GM10248 (cell line): ENCODE measurements at places on chromosomes 7 and 10.

GRCh38 chr7:1864161-1864940, 194.3 kb downstream of the ELFN1 start:
- no peak for DNase-seq

GRCh38 chr7:44223362-44224079, 22.7 kb downstream of the YKT6 start:
- DNase-seq = no peak

DNA sequence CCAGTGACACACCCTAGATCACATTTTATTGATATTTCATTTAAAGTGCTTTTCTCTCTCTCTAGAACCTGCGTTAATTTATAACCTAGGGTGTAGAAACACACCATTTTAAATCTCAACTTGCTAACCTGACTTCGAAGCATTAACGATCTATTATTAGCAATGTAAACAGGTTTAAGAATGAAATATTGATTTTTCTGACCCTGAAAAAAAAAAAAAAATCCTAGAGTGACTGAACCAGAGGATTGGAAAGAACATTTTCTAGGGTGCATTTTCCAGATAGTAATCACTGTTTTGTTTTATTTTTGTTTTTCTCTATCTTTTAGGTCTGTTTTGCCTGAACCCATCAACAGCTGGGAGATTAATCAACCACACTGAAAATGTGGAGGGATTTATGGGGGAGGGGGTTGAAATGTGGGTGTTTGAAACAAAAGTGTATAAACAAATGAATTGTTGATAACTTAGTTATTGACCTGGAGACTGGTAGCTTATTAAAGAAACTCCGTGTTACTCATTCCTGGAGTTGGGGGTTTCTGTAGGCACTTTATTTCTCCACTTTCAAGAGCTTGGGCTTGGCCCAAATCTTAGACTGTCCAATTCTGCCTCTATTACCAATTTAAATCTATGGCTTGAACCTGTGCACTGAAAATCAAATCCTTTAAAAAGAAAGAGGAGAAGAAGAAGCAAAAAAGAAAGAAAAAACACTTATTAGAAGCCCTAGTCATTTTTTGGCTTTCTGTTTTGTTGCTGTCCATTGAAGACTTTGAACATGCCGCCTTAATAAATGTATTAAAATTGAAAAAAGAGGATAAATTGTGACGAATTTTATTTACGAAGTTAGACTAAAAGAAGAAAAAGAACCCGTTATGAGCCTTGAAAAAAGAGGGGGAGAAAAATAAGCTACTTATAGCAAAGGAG, 2.8 kb downstream of the HOXA2 start:
- DNase-seq = no peak

GRCh38 chr7:22867003-22867402, 44.4 kb upstream of the TOMM7 start:
- no peak for DNase-seq

GRCh38 chr10:16904049-16904448, 86.8 kb upstream of the RSU1 start:
- no peak for DNase-seq

- DNase-seq = no peak
Observed at GRCh38 chr7:106813705-106814305, 51.3 kb upstream of the PIK3CG start.

DNA sequence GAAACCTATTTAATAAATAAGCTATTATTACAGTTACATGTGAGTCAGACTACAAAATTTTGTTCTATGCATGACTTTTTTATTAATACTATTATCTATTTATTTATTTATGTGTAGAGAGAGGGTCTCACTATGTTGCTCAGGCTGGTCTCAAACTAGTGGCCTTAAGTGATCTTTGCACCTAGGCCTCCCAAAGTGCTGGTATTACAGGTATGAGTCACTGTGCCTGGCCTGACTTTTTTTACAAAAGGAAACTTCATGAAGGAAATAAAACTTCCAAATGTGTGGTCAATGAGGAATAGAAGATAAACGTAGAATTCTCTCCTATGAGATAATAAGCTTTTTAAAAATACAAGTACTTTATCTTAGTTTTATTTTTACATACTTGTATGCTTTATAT, 19.0 kb downstream of the COL28A1 start:
- no peak for DNase-seq

DNA sequence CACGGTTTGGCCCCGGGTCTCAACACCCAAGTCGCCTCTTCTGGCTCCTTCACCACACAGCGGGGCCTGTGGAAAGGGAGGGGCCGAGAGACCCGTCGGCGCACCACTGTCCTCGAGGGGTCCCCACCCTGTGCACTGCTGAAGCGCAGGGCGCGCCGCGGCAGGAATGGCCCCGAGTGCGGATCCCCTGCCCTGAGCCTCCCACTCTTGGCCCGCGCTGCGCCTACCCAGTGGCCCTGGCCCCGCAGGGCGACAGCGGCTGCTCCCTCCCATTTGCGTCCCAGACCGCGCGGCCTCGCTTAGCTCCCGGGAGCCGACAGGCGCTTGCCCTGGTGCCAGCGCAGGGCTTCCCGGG, 2.1 kb upstream of the SFMBT2 start:
- no peak for DNase-seq

DNA sequence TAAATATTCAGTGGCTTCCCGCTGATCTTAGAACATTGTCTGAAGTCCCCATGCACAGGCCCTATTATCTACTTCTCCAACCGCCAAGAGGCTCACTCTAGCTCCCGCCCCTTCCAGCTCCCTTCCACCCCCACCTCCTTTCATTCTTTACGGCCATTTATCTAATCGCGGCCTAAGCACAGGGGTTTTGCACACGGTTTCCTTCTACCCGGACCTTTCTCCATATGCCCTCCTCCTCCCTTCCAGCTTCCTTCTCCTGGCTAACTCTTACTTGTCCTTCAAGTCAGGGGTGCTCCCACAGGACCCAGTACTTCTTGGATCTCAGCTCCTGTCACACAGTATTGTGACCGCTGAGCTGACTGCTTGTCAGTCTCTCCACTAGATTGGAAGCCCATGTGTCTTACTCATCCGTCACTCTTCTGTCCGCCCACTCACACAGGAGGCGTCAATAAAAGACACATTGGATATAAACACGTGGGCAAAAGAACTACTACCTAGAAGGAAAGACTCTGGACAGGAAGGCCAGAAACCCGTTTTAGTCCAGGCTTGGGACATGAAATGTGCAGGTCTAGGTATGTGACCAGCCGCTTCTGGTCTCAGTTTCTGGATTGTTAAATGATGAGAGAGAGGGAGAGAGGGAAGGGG, 20.2 kb upstream of the HPS1 start:
- DNase-seq = no peak

GRCh38 chr10:26290236-26290635, 73.7 kb downstream of the GAD2 start:
- no peak for DNase-seq

GRCh38 chr10:58367069-58367468, 18.1 kb upstream of the TFAM start:
- DNase-seq = no peak

DNA sequence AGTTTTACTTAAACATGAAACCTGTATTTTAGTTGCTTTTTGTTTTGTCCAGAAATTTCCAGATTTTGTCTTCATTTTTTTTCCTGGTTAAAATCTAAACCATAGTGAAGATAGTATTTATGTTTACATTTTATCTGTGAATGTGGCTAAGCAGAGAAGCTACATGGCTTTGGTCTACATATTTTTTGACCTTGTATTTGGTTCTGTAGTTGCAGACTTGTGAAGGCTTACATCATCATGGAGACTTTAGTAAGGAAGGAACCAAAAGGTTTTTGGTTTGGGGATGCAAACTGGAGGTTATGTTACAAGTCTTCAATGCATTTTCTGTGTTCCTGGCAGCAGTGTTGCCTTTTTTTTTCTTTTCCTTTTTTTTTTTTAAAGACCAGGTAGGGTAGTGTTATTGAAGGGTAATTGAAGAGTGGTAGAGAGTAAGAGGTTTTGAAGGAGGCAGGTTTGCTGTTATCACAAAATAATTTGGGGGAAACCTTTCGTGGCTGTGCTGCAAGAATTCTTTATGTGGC, 30.9 kb upstream of the VDAC2 start:
- no peak for DNase-seq

DNA sequence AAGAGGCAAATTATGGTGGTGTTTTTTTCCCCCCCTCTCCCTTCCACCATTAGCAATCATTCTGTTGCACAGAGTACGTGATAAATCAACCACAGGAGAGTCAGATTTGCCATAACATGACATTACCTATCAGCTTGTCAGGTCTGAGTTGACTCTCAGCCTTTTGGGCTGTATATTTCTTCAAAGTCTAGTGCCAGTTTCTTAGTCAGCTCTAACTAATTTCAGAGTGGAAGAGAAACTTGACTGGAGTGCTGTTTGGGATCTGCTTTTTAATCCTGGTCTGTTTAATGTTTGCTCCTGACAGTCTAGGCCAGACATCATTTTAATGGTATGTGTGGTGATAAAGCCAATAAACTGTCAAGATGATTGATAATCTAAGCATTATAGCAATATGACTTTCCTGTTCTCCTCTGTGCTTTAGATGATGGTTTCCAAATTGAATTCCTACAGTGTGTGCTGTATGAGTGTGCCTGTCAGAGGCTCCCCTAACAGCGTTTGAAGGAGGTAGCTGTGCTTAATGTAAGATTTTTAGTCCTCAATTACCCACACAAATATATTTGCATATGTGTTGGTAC, 76.9 kb downstream of the LRMDA start:
- no peak for DNase-seq

DNA sequence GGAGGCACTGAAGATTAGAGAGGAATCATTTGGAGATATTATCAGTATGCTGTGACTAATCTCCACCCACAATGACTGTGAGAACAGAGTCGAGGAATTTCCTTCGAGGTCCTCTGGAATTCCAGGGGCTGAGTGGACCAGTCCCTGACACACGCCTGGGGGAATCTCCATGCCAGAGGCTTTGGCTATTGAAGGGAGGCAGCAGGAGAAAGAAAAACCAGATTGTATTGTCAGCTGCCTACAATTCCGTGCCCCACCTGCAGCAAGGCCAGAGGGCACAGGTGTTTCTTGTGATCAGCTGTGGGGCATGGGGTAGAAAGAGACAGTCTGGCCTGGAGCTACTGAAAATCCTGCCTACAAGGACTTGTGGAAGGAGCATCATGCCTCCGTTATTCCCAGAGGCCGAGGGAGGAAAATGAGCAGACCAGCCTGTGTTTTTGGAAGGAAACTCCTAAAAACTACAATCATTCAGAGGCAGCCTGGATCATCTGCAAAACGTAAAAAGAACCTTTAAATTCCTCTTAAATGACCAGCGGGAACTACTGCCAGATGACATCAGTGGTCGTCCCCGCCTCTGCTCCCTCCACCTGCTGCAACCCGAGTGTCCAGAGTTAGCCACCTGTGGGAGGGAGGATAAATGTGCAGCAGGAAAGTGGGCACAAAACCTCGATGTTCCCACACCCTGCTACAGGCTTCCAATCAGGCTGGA, 25.4 kb upstream of the ANK3 start:
- DNase-seq = no peak

- DNase-seq = no peak
Observed at GRCh38 chr7:13860734-13861133, 128.7 kb downstream of the ETV1 start.

DNA sequence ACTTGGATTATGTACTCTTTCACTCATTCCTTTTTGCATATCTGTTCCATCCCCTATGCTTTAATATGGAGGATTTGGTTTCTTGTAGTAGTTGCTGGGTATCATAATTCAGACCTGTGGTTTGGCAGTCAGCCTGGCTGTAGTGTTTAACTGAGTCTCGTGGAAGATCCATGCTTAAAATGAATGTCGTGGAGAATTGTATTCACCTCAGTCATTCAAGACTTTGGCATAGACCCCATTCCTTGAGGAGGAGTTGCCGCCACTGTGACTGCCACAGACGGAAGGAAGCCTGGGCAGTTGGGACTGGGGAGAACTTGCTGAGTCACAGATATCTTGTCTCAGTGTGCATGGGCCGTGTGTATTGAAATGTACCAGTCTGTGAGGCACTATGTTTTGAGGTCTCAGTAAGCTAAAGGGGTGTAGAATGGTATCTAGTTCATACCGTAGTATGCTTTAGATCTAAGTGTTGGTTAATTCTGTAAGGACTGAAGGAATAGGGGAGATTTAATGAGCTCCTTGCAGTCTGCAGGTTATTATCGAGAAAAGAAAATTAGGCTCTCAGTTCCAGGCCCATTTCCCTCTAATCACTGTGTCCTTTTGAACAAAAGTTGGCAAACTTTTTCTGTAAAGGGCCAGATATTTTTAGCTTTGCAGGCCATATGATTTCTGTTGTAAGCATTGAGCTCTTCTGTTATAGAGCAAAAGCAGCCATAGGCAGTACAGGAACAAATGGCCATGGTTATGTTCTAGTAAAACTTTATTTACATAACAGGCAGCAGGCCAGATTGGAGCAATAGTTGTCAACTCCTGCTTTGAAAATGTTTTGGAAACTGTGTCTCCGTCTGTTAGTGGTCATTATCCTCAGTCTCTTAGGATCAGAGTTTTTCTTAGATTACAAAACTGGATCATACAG, 76.8 kb downstream of the TPST1 start:
- no peak for DNase-seq

DNA sequence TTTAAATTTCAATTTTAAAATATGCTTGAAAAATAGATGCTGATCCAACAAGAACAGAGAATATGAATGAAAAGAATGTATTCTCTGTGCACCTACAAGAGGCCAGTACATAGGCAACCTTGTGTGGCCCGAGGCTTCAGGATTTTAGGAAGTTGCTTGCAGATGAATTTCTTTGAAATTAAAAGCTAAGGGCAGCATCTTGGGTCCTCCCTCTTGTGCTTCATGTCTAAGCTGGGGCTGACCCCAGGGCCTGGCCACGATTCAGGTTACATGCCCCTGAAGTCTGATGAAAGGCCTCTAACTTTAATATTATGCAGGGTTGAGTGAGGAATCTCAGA, 138.9 kb downstream of the BMPER start:
- DNase-seq = no peak

- no peak for DNase-seq
Observed at GRCh38 chr10:44070282-44070681, 314.6 kb downstream of the CXCL12 start.

DNA sequence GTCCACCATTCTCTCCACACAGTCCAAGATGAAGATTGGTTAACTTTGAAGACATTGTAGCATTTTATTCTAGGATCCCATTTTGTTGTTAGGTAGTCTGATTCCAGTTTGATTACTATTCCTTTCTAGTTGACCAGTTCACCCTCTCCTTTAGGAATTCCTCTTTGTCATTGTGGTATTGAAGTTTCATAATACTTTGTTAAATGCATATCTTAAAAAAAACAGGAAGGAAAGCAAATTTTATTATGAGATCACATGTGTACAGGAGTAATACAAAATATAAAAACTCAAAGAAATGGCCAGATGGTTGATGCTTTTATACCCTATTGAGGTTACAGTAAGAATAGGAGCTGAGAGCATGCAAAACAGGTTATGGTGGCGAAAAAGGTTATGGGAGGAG, 15.5 kb upstream of the SEMA3C start:
- DNase-seq = no peak

GRCh38 chr7:44580945-44581878, 819 bp downstream of the TMED4 start:
- peak; percentile 53 for DNase-seq

DNA sequence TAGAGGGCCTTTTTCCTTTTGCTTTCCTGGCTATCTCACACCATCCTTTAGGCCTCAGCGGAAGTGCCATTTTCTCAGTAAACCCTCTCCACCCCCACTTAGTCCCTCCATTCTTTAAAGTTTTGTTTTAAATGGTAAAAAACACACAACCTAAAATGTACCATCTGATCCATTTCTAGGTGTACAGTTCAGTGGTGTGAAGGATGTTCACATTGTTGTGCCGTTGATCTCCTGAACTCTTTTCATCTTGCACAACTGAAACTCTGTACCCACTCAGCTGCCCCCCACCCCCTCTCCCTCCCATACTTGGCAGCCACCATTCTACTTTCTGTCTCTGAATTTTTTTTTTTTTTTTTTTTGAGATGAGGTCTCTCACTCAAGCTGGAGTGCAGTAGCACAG, 52.2 kb downstream of the SNX10 start:
- no peak for DNase-seq

GRCh38 chr10:36111676-36112075, 469.6 kb upstream of the FZD8 start:
- no peak for DNase-seq
